K562 (cell line): ENCODE measurements at places on chromosomes 5 and 9.

DNA sequence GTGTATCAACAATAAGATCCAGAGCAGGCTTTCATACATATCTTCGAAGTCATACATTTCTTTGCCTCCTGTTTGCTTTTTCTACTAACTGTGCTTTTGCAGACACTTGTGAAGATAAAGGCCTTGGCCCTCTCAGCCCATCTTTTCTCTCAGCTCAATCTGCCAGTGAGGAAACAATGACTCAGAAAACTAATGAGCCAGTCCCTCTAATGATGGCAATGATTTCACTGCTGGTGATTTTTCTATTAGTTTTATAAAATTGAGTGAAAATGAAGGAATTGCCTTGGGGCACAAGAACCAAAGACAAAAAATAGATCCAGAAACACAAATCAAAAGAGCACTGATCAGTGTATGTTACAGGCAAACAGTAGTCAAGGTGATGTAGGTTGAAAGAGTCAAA lies 167.7 kb upstream of the PPP2R2B start:
- DNase-seq = no peak

GRCh38 chr9:95024097-95024671 lies 293.3 kb downstream of the FANCC start:
- DNase-seq = no peak

GRCh38 chr5:86974955-86975354 lies 292.7 kb upstream of the RASA1 start:
- DNase-seq = no peak

DNA sequence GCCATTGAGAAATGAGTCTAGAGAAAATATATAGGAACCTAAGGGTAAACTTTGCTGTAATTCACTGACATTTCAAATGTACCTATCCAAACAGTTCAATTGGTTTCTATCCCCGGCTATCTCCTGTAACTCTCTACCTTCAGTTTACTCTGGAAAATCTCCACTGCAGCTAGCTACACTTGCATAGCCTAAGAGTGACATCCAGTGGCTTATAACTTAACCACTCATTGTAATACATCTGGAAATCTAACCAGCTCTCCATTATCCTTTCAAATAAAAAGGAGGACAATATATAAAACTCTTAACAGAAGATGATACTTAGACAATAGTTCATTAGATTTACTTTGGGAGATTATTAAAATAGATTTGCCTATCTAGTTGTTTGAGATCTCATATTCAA lies 35.3 kb upstream of the SPDL1 start:
- no peak for DNase-seq

- no peak for DNase-seq
These were observed 69.1 kb upstream of the TJP2 start for GRCh38 chr9:69104830-69105527.

GRCh38 chr5:130021000-130021399 lies 116.7 kb downstream of the CHSY3 start:
- DNase-seq = no peak

- no peak for DNase-seq
These were observed 198.5 kb downstream of the SPOCK1 start for GRCh38 chr5:137300411-137301240.

DNA sequence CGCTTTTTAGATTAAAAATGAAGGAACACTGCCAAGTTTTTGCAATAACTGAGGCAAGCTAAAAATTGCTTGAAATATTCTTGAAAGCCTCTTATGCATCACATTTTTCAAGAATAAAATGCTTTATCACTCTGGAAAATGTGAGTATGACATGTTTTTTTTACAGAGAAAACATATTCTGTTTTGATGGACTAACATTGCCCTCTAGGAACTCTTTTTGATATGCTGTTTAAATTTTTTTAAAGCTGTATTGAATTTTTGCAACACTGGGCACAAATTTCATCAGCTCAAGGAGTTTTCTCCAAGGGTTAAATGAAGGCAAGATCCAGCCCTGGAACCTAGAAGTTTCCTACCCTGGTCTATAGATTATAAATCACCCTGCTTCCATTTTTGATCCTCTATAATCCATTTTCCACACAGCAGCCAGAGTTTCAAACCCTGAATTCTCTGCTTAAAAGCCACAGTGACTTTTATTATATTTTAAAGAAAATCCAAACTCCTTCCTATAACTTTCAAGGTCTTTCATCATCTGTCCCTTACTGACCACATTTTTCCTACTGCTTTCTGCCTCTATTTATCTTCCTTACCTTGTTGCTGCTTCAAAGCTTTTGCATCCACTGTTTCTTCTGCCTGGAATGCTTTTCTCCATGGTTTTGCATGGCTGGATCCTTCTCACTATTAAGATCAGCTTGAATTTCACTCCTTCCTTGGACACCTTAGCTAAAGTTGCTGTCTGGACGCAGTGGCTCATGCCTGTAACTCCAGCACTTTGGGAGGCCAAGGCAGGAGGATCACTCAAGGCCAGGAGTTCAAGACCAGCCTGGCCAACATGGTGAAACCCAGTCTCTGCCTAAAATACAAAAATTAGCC lies 60.9 kb downstream of the IL31RA start:
- DNase-seq = no peak

DNA sequence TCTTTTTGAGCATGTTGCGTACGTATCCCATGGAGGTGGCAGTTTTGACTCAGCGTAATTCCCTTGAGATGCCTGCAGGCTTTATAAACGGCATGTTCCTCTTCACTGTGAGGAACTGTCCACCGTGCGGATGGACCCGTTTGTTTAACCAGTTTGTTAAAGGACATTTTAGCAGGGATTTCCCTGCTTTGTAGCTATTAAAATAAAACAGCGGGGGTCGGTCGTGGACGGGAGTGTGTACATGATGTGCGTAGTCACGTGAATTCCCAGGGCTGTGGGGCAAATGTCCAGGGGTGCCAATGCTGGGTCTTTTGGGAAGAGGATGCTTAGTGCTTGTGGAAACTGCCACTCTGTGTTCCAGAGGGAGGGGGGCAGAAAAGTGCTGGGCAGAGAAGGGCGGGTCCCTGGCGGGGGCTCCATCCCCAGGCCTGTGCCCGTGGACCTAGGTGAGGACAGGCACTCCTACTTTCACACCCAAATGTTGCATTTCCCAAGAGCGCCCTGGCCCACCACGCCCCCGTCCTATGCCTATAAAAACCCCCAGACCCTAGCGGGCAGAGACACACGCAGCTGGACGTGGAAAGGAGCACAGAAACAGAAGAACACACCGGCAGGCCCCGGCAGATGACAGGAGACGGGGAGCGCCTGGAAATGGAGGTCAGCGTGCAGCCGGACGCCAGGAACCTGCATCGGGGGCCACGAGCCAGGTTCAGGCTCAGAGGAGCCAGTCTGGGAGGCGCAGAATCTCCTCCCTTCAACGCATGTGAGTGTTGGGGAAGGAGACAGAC lies 4.0 kb upstream of the TERT start:
- no peak for DNase-seq

DNA sequence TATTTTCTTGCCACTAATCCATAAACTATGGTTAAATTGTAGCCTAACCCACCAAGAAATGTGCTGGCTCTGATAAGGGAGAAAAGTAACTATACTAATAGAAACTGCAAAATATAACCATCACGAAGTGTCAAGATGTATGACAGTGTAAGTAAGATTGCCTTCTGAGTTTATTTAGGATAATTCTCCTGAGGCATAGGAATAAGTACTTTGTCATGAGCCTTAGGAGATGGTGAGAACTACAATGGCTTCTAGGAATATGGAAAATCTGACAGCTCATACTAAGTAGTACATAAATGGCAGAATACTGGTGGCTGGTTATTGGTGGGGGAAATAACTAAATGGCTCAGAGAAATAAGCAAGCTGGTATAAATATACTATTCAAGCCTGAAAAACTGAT lies 543.9 kb downstream of the PRR16 start:
- DNase-seq = no peak

- DNase-seq = no peak
These were observed 126.4 kb upstream of the PRLR start for GRCh38 chr5:35356725-35357124.

DNA sequence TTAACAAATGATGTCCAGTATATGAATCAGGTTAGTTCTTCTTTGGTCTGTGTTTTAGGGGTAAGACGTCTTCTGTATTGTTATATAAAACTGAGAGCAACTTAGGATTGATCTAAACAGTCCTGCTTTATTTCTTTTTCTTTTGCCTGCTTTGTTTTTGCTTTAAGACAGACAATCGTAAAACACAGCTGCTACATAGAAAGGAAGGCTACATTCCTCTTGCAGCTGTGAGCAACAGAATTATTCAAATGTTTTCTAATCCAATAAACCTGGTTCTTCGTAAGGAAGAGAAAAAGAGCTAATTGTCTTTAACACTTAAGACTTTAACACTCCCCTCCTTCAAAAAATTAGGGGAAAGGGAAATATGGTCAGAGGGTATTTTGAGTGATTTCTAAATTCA lies 14.6 kb downstream of the FGF1 start:
- no peak for DNase-seq

- no peak for DNase-seq
These were observed 25.8 kb downstream of the FBXL7 start for GRCh38 chr5:15525703-15526275.

DNA sequence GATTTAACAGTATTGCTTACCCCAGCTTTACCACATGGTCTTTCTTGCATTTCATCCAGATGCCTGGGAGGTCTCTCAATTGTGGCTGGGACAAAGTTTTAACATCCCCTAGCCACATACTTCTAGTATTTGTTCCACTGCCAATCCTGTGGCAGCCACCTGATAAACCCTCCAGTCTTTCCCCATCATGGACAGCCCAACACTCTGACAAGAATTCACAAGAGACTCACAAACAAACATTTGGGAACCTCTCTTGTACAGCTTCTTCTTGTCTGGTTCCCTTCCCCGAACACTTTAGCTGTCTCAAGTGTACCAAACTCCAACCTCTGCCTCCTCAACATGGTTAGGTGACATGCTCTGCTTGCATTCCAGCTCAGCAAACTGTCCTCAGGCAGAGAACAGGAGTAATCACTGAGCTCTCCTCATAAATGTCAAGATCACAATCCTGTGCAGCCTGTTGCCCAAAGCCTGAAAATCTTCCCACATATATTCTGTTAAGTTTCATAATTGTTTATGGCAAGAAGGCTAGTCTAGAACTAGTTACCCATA lies 59.7 kb downstream of the STRBP start:
- no peak for DNase-seq

- no peak for DNase-seq
These were observed 47.0 kb upstream of the RETREG1 start for GRCh38 chr5:16663840-16664239.

- DNase-seq = peak; percentile 87
These were observed 59.7 kb downstream of the RCL1 start for GRCh38 chr9:4852419-4852818.

GRCh38 chr9:26789959-26790358 lies 102.6 kb downstream of the CAAP1 start:
- no peak for DNase-seq

- DNase-seq = no peak
These were observed 731.3 kb downstream of the DTWD2 start for GRCh38 chr5:118257066-118257465.

GRCh38 chr5:100270023-100270771 lies 265.0 kb upstream of the FAM174A start:
- DNase-seq = no peak

GRCh38 chr5:83744821-83745220 lies 24.2 kb upstream of the HAPLN1 start:
- no peak for DNase-seq

DNA sequence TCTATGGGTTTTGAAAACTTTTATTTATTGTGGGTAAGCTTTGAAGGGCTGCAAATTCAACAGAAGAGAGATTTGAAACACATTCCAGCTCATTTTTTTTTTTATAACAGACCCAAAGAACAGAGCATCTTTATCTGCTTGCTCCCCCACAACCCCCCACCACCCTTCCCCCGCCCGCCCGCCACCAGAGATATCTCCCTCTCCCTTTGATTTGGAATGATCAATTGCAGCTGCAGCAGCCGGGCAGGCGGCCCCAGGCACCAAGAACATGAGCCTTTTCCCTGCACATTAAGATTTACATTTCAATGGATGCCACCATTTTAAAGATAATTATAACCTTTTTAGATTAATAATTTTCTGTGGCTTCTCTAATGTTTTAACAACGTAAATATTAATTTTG lies 510.9 kb downstream of the ZNF608 start:
- no peak for DNase-seq

- no peak for DNase-seq
These were observed 309.3 kb upstream of the ACTBL2 start for GRCh38 chr5:57791875-57792274.

- DNase-seq = no peak
These were observed 159.7 kb downstream of the ATP10B start for GRCh38 chr5:160692271-160692670.

DNA sequence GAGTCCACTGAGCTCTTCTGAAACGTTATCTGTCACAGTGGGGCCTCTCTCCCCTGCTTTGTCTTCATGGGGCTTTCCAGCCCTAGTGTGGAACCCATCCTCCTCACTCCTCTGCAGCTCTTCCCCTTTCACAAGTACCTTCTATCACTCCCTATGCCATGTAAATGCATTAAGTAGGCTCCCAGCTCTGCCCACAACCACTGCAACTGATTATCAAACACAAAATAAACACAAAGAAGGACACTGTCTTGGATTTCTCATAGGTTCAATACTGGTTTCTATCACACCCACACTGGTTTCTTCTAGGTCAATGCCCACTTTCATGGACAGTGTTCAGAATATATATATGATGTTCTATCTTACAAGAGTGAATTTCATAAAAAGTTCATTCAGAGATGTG lies 139.4 kb downstream of the GNAQ start:
- DNase-seq = peak; percentile 50

GRCh38 chr9:75445144-75445543 lies 356.8 kb downstream of the OSTF1 start:
- no peak for DNase-seq

DNA sequence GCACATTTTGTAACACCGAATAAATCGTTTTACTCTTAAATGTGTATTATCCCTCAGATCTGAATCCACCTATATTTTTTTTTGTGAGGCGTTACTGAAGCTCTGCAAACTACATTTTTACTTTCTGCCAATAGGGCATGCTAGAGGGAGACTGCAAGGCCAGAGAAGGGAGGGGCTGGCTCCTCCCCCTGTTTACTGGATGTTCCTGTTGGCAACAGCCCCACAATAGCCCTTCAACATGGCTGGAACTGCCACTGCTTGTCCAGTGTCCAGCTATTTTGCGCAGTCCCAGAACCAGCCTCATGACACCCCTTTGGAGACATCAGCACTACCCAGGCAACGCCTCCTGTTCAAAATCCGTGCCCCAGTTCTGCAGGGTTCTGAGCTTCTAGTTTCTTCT lies 85.4 kb upstream of the MIER3 start:
- peak; percentile 56 for DNase-seq

GRCh38 chr5:72857396-72857795 lies 40.9 kb downstream of the TNPO1 start:
- DNase-seq = no peak

- no peak for DNase-seq
These were observed 16.2 kb upstream of the FSD1L start for GRCh38 chr9:105431424-105432246.

DNA sequence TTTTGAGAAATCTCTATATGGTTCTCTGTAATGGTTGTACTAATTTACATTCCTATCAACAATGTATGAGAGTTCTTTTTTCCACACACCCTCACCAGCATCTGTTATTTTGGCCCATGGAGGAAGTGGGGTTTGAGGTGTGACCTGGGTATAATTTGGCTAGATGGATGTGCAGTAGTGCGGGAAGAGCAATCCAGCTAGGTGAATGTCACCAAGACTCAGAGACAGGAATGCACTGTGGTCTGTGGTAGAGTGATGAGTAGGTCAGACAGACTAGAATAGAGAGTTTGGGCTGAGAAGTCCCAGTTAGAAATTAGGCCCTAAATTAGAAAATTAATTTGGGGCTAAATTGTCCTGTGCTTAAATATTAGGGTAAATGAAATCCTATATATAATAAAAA lies 32.8 kb upstream of the PIP5K1B start:
- DNase-seq = no peak

GRCh38 chr5:79547429-79547822 lies 33.5 kb upstream of the HOMER1 start:
- DNase-seq = no peak
